ENCODE measurements at places on chromosomes 4 and X.

GRCh38 chr4:52685316-52685715, 26.2 kb upstream of the USP46 start:
- no peak for DNase-seq

DNA sequence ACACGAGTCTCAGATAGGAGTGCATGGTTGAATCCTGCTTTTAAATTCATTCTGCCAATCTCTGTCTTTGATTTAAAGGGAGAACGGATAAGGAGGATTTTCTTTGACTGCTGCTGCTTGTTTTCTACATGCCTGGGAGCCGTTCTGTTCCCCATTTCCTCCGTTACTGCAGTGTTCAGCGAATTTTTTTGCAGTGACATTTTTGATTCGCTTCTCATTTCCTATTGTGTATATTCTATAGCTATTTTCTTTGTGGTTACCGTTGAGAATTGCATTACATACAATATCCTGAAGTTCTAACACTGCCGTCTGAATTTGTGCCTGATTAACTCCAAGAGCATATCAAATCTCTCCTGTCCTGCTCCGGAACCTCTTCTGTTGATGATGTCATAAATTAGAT, 14.8 kb upstream of the MAEA start:
- DNase-seq, result no peak

DNA sequence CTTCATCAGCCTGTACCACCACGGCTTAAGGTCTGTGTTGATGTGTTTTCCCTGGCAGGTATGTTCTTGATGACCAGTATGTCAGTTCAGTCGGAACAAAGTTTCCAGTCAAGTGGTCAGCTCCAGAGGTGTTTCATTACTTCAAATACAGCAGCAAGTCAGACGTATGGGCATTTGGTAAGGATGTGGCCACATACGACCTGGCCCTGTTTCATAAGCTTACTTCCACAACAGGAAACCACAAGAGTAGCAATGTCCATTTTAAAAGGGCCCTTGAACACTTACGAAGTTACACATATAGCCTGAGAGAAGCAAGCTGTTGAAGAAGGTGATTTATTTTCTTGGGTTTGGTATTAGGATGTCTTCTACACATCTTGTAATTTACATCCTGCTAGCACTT, 46.1 kb downstream of the BMX start:
- no peak for DNase-seq

DNA sequence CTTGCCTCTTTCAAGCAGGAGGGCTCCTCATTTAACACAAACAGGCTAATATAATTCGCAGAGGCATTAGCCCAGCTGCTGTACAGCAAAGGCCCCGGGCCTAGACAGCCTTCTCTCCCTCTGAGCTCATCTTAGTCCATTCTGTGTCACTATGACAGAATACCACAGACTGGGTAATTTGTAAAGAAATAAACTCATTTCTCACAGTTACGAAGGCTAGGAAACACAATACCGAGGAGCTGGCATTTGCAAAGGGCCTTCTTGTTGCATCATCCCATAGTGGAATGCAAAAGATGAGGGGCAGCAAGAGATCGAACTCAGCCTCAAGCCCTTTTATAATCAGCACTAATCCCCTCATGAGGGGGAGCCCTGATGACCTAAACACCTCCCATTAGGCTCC, 48.5 kb downstream of the TSPAN5 start:
- DNase-seq, result no peak

DNA sequence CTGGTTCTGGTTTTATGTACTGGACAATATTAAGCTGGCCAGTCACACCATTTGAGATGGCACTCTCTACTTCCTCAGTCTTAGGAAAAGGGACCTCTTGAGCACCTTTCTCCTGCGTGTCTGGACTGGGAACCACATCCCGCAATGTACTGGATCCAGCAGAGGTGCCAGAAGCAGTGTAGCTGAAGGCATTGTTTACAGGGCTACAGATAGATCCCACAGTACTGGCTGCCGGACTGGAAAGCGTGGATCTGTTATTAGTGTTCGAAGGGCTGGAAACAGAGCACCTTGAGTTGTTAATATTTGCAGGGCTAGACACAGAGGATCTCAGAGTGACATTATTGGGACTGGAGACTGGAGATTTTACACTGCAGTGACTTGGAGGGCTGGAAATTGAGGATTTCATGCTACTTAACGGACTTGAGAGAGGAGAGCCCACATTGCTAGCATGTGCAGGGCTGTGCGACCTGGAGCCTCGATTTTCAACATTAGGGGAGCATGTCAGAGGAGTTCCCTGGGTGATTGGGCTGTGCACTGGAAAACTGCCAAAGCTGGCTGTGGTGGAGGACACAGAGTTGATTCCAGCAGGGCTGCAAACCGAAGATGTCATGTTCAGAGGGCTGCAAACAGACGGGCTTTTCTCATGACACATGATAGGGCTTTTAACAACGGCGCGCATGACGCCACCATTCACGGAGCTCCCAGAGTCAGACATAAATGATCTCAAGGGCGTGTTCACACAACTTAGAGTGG, 6.4 kb downstream of the NR3C2 start:
- DNase-seq, result no peak

- DNase-seq, result no peak
Measured at GRCh38 chr4:41057467-41057866, 156.9 kb downstream of the APBB2 start.

GRCh38 chr4:178086320-178086719, 644.1 kb upstream of the AGA start:
- no peak for DNase-seq

DNA sequence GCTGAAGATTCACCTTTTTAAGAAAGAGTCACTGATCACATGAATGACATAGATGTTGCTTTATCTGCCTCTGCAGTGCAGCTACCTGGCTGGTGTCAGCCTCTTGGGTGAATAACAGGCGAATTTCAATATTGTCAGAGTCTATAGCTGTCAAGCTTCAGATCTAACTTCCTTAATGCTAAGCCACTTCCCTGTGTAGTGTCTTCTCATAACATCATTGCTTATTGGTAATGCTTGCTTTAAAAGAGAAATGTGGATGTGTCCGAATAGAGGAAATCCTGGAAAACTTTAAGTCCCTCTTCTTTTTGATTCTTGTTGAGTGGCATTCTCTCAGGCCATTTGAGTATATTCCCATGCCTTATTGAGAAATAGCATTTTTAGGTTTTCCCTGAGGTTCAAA, 7.3 kb upstream of the IGFBP7 start:
- no peak for DNase-seq

DNA sequence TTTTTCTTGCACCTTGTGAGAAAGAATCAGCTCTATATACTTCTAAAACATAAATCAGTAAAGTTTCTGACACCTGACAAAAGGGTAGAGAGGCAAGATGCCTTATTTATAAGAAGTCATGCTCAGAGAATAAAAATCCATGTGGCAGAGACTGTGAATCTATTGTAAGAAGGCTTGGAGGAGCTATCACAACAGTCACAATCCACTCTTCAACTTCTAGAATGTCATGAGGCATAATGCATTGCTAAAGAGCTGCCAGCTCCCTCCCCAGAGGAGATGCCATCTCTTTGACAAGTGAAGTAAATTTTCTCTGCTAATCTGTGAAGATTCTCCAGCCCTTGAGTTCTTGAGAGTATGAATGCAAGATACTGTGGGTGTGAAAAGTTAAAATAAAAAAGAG, 971.2 kb upstream of the IGFBP7 start:
- DNase-seq, result no peak

GRCh38 chrX:67780694-67781109, 236.9 kb downstream of the AR start:
- DNase-seq, result no peak

DNA sequence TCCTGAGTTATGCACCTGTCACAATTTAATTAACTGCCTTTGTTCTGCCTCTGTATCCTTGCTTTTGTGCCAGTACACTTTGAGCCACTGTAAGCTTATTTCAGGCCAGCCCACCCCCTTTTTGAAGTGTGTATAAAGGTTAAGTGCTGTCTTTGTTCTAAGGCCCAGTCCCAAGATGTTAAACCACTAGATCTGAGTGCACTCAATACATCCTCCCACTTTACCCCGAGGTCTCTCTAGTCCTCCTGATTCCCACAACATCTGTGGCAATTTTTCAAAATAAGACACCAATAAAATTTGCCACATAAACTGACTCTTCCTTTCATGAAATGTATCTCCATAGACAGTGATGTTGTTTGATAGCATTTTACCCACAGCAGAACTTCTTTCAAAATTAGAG, 124.1 kb upstream of the SPIN4 start:
- no peak for DNase-seq

DNA sequence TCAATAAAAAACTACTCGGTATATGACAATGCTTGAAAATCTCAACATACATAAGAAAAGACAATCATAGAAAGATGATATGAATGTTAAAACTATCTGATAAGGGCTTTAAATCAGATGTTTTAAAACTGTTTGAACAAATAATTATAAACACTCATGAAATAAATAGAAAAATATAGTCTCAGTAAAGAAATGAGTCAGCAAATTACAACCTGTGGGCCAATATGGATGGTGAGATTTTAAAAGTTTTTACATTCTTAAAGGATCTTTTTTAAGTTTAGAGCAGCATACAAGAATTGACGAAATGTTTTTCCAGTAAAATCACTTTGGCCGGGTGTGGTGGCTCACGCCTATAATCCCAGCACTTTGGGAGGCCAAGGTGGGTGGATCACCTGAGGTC, 83.1 kb downstream of the TEX11 start:
- no peak for DNase-seq

All from NCI-H2227 treated with DMSO at 0.1 percent for 48 hours (cell line).